ENCODE measurements at places on chromosomes 2 and 18.

- no peak for DNase-seq
Observed at GRCh38 chr2:97715951-97716694, 2.7 kb downstream of the ZAP70 start.

GRCh38 chr2:12555012-12555645 is 161.6 kb upstream of the TRIB2 start:
- DNase-seq = peak; percentile 67

DNA sequence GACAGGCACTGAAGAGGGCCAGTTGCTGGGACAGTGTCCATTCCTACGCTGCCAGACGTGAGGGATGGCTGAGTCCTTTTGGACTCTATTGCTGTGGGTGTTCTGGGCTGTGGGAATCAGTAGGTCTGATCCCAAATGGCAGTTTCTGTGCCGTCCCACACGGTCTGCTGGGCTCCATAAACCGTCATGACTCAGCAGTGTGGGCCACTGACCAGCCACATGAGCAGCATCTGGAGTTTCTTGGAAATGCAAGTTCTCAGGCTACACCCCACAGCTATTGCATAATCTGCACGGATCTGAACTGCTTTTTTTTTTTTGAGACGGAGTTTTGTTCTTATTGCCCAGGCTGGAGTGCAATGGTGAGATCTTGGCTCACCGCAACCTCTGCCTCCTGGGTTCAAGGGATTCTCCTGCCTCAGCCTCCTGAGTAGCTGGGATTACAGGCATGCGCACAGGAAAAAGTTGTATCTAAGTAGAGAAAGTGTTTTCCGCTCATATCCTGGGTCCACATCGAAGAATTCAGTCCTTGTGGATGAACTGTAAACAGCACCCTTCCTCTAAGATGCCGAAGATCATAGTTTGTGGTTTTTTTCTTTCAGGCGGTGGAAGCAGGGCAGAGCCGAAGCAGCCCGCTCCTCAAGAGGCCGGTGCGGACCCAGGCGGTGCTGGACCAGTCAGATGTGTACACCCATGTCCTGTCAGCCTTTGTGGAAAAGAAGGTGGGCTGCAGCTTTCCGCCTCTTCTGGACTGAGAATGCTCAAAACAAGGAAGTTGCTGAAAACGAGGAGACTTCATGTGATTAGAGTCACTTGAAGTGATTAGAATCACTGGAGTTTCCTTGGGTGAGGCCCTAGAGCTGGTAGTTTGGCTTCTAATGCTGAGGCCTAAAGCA is 25.5 kb downstream of the RMC1 start:
- DNase-seq = peak; percentile 97

DNA sequence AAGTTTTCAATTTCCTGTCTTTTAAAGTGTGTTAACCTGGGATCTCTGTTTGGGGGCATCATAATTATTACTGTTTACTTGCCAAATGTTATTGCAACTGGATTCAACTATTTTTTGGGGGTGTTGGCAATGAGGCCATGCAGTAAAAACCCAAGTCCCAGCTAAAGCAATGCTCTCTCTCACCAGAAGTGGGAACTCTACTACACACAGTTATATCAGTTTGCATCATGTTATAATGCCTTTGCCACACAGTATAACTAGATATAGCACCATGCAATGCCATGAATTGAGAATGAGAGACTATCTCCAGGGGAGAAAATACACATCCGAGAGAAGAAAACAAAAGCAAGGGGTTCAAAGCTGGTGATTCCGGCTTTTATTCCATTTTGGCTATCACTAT is 79.0 kb downstream of the GCA start:
- no peak for DNase-seq

GRCh38 chr2:14806613-14807012 is 174.1 kb downstream of the LRATD1 start:
- no peak for DNase-seq

- peak; percentile 95 for DNase-seq
Observed at GRCh38 chr2:132415915-132416722, 486 bp upstream of the GPR39 start.

GRCh38 chr2:203451689-203452088 is 83.4 kb downstream of the RAPH1 start:
- peak; percentile 44 for DNase-seq

GRCh38 chr2:120985174-120985996 is 249.7 kb downstream of the GLI2 start:
- no peak for DNase-seq

- DNase-seq = no peak
Observed at GRCh38 chr18:506264-506663, 5.8 kb upstream of the COLEC12 start.

- DNase-seq = no peak
Observed at GRCh38 chr2:240126731-240127130, 9.4 kb downstream of the COPS9 start.

GRCh38 chr2:153132418-153132817 is 346.1 kb downstream of the RPRM start:
- peak; percentile 0 for DNase-seq

DNA sequence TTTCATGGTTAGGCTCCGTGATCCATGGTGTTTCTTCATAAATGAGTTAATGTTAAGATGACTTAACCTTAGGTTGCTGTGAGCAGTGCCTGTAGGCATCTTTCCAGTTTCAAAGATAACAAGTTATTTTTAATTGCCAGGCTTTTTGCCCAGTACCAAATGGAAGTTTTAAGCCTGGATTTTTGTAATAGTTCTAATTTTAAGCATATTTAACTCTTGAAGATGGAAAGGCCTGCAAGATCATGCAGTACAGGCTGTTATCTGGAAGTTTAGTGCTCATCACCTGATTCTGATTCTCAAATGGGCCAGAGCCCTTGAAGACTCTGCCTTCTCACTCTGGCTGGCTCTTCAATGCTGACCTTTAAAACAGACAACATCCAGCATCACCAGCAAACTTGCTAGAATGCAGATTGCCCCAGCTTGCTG is 141.3 kb downstream of the NCK2 start:
- DNase-seq = peak; percentile 62

DNA sequence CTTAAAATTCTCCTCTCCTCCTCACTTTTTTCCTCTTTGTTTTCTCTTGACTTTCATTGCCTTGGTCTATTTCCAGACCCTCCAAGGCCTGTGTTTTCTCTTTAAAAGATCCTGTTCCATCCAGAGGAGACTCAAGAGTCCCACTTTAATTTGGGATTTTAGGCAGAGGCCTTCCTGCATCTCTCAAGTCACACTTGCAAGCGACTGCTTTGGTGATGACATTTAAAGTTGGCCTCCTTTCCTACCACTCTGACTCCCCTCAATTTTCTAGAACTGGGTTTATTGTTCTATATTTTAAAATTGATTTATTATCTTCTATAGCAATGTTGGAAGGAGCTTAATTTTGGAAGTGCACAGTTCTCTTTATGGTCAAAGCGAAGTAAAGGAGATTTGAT is 16.3 kb downstream of the ASAP2 start:
- no peak for DNase-seq

- DNase-seq = peak; percentile 68
Observed at GRCh38 chr18:57803103-57803969, at the start of gene ATP8B1. ATP8B1 (minus strand) TSS chr18:57803315; CDS start chr18:57731807, 71,508 bp downstream.

DNA sequence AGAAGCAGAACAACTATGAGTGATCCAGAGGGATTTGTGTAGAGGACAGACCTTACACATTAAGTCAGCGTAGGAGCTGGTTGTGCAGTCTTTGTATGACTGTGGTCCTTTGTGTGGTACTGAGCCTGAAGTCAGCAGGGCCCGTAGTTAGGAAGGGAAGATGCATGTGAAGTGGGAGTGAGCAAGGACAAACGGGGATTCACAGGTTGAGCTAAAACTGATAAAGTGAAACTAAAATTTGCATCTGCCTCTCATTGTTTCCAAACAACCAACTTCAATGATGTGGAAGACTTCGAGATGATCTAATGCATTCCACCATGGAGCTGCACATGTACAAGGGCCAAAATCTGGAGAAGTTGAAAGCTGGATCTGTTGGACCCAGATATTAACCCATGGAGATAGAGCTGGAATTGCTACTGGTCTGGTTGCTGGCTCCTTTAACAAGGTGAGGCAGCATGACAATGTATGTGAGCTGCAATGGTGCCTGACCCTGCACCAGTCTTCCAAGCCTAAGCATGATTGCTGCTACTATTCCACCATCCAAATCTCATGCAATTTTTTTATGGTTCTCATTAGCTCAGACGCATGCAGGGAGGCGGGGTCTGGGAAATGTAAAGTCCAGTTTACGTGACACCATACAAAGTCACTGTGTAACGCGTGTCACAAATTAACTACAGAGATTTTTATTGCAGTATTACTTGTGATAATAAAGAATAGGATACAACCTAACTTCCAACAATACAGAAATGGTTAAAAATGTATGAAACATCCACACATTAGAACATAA is 12.1 kb upstream of the CYBRD1 start:
- DNase-seq = no peak

GRCh38 chr18:29855637-29856036 is 1186.9 kb downstream of the DSC3 start:
- no peak for DNase-seq

DNA sequence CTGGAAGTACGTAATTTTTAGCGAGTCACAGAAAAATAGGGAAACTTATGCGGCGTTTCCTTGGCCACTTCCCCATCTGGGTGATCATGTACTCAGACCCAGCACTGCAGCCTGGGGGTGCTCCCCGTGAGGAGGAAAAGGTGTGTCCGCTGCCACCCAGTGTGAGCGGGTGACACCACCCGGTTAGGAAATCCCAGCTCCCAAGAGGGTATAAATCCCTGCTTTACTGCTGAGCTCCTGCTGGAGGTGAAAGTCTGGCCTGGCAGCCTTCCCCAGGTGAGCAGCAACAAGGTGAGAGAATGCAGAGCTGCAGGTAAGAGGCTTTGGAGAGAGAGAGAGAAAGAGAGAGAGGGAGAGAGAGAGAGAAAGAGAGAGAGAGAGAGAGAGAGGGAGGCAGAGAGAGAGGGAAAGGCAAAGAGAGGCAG is at the start of gene IL1R2:
Gene IL1R2, plus strand, starts transcription at position 240 of the 425 bp plus-strand sequence. CDS start 16,616 bp downstream, outside the sequence.
- no peak for DNase-seq

- DNase-seq = no peak
Observed at GRCh38 chr2:128930101-128930500, 611.4 kb upstream of the HS6ST1 start.

DNA sequence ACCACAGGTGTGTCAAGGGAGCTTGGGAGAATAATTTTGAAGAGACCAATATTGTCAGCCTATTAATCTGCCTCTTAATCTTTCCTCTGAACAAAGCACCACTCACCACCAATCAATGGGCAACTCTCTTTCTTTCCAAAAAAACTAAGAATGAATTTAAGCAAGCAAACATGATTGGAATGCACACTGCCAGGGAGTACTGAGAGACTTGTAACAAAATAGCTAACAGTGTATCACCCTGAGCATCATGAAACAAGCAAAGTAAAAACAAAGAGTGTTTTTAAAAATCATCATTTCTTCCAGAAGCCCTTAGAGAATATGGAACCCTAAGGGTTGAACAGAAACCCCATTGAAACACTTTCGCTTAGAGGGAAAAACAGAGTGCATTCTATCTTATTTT is 299.7 kb downstream of the DSEL start:
- no peak for DNase-seq

- no peak for DNase-seq
Observed at GRCh38 chr2:227610123-227610522, 4.5 kb downstream of the SCYGR3 start.

- peak; percentile 74 for DNase-seq
Observed at GRCh38 chr2:85811180-85812093, 57.6 kb downstream of the ATOH8 start.

DNA sequence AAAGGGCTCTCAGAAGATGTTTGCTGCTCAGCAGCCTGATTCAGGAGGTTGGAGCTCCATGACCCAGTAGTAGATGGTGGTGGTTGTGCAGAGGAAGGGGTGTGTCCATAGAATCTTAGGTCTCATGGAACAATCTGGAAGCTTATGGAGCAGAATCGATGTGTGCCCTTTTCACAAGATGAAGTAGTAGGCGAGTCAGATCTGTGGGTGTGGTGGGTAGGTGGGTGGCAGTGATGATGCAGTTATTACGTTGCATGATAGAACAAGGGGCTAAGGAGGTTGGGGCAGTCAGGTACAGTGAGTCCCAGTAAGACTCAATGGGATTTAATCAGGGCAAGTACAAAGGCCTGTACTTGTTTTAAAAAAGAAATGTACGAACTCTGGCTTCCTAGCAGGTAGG is 9.1 kb downstream of the TET3 start:
- no peak for DNase-seq

GRCh38 chr18:48085781-48086487 is 155.5 kb upstream of the SMAD2 start:
- no peak for DNase-seq

DNA sequence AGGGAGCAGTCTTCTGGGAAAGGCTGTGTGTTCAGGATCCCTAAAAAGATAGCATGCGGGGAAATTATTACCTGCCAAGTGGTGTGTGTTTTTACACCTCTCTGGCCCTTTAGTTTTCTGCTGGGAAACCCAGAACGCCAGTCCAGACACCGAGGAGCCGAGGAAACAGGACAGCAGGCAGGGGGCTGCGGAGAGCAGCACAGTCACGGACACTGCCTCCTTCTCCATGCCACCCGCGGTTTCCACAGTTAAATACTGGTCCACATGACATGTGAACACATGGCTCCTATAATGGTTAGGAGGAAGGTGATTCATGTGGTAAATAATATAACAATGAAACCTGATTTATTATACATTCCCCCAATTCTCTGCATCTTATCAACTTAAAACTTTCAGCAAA is 20.4 kb downstream of the CNOT11 start:
- DNase-seq = no peak

DNA sequence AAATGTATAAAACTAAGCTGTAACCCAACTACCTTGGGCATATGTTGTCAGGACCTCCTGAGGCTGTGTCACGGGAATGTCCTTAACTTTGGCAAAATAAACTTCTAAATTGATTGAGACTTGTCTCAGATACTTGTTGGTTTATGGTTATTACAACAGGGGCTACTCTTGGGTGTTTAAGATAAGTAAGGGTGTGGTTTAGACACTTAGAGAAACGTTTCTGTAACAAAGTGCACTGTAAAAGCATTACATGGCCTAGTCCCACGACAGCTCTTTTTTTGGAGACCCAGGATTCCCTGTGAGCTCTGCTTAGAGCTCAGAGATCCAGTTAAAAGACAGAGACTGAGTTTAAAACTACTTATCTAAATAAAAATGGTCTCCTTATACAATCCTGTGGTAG is 32.3 kb upstream of the LIPG start:
- DNase-seq = no peak

- DNase-seq = no peak
Observed at GRCh38 chr2:95049961-95050360, 24.5 kb downstream of the MAL start.

- DNase-seq = no peak
Observed at GRCh38 chr2:176324862-176325261, 55.6 kb downstream of the MTX2 start.

DNA sequence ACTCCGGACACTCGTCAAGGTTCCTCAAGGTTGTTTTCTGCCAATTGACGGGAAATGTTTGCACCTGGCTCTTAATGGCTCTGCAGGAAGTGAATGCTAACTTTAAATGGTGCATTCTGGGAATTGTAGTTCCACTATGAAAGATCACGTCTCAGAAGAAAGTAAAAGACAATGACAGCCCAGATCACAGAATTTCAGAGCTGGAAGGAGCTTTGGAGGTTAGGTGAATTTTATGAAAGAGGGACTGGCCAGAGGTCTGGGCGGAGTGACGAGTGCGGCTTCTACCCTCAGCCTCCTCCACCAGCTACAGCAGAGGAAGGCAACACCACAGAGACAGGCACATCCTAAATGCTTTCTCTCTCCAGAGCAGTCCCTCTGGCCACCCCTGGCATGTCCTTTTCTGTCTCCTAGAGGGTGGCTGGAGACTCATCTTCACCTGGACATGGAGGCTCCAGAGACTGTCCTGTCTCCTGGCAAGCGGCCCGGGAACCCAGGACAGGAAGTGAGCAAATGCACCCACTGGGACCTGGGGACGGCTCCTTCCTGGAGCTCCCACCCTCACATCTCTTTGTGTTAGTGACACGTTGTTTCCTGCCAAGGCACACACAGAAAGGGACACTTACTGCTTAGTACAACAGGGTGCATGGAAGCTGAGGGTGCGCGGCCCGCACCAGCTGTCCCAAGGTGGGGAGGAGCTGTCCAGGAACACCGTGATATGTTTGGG is 19.4 kb downstream of the THAP4 start:
- DNase-seq = no peak

Data from fibroblast of villous mesenchyme (primary cell).